ENCODE measurements at places on chromosomes 12 and 14.

DNA sequence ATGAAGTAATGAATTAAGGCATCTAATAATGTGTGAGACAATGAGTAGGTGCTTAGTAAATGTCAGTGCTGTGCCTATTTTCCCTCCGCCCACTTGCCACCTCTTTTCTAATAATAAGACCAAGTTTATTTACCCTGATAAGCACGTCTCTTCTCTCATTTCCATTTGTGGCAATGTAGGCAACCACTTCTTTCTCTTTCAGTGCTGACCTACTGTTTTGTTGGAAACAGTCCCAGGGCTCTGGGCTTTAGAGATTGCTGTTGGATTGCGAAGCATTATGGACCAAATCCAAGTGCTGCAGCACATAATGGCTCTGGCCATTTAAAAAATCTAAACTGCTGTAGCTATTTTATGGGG lies 141.3 kb upstream of the PLEKHG7 start:
- peak; percentile 37 for DNase-seq

GRCh38 chr12:59649203-59649602 lies 53.4 kb downstream of the SLC16A7 start:
- DNase-seq = no peak

DNA sequence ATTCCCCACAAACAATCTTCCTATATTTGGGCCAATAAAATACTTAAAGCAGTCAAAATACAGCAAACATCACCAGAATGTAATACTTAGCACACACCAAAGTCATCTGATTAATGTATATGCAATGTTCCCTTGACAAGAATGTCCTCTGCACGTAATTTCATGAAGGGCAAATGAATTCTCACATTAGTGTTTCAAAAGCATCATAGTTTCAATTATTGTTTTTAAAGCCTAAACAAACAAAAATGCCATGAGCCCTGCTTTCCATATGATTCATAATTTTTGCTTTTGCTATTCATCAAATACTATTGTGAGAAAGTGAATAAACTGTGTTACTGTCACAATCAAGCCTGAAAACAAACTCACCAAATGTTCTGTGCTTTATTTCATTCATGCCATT lies 156.0 kb downstream of the EPS8 start:
- DNase-seq = no peak

DNA sequence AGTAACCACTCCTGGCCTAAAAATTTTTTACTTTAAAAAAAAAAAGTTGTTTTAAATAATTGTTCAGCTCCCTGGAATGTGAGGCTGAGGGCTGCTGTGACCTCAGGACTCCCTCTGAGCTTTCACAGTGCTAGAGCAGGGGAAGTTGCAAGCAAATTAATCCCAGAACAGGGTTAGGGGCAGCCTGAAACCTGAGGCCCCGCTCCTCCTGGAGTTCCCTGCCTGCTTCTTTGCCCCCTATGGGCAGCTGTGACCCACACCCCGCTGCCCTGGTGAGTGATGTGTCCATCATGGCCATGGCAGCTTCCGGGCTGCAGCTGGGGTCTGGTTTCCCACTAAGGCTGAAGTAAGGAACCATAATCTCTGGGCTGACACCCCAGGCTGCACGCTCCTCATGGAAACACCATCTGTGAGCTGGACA lies 9.5 kb downstream of the RITA1 start:
- no peak for DNase-seq

DNA sequence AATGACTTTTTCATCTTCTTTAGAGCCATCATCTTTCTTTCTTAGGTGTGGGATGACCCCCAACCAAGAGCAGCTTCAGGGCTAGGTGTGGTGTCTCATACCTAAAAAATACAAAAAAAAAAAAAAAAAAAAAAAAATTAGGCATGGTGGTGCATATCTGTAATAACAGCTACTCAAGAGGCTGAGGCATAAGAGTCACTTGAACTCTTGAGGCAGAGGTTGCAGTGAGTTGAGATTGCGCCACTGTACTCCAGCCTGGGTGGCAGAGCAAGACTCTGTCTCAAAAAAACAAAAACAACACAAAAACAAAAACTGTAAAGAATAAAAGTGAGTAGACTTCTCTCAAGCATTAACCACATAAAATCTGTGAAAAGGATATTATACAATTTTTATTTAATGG lies 8.0 kb upstream of the ATF7IP start:
- DNase-seq = no peak

- DNase-seq = peak; percentile 82
Measured at GRCh38 chr14:22314183-22314820, 274.7 kb downstream of the DAD1 start.

GRCh38 chr14:61889914-61890351 lies 127.7 kb downstream of the SNAPC1 start:
- DNase-seq = peak; percentile 11

DNA sequence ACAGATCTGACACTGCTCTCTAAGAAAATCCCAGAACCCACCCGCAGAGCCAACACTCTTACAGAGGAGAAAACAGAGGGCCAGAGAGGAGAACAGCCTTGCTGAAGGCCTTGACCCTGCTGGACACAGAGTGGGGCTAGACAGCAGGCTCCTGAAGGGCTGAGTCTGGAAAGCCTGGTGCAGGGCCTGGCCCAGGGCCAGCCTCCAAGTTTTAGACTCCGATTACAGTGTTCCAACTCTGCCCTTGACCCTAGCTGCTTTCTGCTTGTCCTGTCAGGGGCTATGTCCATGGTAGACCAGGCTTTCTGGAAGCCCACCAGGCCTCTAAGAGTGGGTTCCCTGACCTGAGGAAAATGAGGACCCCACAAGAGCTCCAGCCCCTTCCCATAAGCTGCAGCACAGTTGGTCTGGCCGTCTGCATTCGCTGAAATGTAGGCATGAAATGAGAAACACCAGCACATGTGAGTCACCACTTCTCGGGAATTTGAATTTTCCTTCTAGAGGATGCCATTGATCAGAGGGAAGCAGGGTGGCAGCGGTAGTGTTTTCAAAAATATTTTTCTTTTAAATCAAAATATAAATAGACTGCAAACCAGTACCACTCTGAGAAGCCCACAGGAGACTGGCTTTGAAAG lies 154.4 kb downstream of the CALM1 start:
- no peak for DNase-seq

DNA sequence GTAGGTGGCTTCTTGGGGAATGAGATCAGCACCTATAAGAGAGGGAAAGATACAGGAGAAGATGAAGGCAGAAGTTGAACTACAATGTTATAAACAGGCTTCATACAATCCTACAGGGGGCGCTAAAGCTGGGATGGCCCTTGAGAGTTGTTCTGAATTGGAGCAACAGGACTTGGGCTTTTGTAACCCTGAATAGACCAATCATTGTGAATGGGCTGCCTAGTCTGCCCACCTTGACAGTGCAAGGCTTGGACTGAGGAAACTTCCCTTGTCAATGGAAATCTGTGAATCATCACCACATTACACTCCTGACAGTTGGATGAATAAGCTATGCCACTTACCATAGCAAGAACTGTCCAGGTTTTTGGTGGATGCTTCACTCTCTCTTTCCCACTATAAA lies 306.1 kb downstream of the KCNC2 start:
- DNase-seq = no peak

- DNase-seq = no peak
Measured at GRCh38 chr14:68825729-68826128, 32.9 kb upstream of the ZFP36L1 start.

DNA sequence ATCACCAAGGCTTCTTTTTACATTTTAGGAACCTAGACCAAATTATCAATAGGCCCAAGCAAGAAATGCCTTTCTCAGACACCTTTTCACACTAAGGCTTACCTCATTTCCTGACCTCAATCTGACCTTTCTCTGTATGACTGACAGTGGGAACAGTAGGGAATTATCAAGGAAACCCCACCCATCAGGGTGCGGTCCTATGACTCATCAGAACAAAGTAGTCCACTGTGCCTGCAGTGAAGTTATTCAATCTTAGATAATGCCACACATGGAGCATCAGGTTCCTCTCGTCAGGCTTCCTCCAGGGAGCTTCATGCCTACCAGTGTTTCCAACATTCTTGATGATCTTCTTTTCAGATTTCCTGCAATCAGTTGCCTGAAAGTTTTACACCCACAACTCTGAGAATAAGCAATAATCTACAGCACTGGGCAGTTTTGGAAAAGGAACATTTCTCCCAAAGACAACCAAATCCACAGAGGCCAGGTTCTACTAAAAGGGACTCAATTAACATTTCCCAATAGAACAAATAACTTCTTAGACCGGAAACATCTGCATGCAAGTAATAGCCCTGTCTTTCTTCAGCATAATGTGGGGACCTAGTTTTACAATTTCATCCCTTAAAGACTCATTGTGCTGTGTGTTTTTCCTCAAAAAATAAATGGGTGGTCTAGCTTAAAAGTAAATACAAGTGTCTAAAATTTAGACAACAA lies 35.9 kb upstream of the TMTC2 start:
- no peak for DNase-seq

DNA sequence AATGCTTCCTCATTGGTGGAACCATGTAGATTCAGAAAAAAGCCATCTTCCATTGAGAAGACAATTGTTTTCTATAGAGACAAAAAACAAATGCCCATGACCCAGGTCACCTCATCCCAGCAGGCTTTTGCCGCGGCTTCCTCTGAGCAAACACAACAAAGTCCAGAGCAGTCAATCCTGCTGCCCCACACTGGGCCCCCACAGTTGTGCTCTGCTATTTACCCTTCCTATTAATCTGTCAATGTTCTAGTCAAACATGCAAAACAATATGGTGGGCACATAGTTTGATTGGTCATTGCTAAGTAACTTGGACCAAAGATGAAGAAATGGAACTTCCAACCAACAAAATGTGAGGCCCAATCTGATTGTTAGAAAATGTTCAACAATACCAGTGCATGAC lies 20.7 kb downstream of the C12orf42 start:
- DNase-seq = no peak

DNA sequence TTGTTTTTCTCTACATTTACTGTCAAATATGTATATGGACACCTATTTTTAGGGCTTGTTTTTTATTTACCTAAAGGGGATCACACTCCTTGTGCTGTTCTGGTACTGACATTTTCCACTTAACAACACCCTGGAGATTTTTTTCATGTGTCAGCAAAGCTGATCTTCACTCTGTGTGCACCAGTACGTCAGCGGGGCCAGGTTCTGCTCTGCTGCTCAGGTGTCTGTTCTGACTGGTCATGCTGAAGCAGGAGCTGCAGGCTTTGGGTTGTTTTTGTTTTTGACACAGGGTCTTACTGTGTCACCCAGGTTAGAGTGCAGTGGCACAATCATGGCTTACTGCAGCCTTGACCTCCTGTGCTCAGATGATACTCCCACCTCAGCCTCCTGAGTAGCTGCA lies 81.9 kb upstream of the CCND2 start:
- no peak for DNase-seq

DNA sequence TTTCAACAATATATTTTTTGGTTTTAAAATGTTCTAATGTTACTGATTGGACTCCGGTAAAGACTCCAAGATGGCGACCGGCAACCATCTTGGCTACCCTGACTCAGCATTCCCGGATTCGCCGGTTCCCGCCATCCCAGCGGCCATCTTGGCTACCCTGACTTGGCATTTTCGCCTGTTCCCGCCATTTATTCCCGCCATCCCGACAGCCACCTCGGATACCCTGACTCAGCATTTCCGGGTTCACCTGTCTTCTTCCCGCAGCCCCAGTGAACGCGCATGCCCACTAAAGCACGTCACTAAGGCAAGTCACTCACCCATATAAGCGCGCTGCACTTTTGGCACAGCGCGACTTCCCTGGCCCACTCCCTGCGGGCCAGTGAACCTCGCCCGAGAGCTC lies 9.0 kb upstream of the LRFN5 start:
- no peak for DNase-seq

- DNase-seq = no peak
Measured at GRCh38 chr12:117403586-117404139, 42.2 kb upstream of the NOS1 start.

- peak; percentile 63 for DNase-seq
Measured at GRCh38 chr12:115752913-115753726, 524.4 kb downstream of the MED13L start.

GRCh38 chr14:89205137-89205740 lies 211.8 kb downstream of the FOXN3 start:
- no peak for DNase-seq

- no peak for DNase-seq
Measured at GRCh38 chr12:32893043-32893442, 3.5 kb downstream of the PKP2 start.

DNA sequence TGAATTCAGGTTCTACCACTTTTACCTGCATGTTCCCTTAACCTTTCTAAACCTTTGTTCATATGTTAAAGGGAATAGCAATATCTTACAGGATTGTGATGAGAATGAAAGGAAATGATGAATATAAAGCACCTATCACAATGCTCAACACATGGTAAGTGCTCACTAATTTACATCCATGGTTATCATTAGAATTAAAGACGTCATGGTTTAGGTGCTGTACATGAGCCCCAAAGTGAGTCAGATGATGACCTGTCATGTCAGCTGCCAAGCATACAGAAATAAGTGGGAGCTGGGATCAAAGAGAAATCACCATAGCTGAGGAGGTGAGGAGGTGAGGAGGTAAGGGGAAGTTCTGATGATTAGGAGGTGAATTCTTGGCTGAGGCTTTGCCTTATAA lies 135.9 kb upstream of the ATP2B1 start:
- DNase-seq = no peak

DNA sequence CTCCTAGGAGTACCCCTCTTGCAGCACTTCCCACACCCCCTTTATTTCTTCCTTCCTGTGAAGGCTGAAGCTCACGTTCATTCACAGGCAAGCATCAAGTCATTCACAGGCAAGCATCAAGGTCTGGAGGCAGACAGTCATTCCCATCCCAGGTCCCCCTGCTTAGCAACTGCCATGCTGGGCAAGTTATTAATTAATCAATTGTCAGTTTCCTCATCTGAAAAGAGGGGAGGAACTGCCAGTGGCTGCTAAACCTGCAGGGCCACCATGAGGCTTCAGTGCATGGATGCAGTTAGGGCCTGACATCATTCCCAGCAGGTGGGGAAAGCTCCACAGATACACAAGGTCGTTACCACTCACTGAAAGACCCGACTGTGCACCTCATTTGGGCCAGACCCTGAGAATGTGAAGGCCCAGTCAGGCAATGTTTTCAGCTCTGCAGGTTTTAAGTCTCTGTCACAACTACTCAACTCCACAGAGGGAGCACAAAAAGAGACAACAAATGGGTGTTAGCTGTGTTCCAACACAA lies 85.0 kb upstream of the GPR68 start:
- DNase-seq = no peak

DNA sequence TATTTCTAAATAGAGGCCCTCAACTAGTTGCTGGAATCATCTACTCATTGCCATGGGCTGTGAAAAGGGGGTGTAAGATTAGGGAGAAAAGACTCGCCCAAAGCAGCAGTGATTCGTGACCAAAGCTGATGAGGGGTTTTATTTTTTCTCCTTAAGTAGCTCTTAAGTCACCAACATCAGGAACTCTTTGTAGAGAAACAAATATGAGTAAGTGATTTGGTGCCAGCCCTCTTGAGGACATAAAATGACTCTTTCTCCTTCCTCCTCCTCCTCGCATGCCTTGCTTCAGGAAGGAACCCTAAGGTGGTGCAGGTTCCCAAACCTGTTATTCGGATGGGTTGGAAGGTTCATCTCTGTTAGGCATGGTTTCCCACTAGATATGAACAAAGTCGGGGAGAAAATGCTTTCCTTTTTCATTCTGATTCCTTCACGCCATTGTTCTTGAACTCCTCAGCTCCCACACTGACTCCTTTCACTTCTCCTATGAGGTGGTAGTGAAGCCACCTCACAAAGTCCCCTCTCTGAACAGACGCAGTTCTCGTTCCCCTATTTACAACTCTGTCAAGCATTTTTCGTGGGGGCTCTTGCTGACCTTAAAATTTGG lies 113.4 kb downstream of the ETV6 start:
- DNase-seq = no peak
